HS-27A (cell line): ENCODE measurements at places on chromosomes 6 and 20.
A peak's percentile ranks its signal among the peaks of the same experiment; 100 is the strongest.

- DNase-seq, result no peak
These were observed 83.0 kb downstream of the SNX5 start for GRCh38 chr20:17885544-17885943.

DNA sequence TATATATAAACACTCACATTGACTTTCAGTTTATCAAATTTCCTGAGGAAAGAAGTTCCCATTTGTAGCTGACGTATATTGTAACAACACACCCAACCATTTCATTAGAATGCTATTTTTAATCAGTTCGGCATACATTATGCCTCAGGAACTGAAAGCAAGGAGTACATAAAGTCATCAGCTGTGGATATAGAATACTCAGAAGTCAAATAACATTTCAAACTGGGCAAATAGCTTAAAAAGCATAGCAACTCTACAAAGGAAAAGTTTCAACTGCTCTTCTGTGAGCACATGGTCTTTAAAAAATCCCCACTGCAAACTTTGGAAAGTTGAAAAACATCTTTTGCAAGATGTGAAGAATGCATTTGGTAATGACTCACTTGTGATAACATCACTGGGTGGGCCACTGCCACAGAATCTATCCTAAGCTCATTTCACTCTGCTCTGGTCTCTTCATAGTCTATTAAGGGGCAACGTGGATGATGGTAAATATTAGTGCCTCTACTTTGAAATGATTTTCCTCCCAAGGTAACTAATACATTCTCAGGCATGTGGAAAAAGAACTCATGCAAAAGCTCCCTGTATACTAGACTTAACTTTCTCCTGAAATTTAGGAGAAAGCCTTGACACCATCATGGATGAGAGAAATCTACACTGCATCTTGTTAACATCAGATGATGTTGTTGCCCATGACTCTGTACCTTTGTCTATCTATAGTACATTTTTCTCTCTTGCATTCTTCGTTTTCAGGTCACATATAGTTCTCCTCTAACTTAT, 49.2 kb downstream of the FYN start:
- peak; percentile 72 for DNase-seq

GRCh38 chr20:47204008-47204849, 152.3 kb downstream of the ZMYND8 start:
- no peak for DNase-seq

GRCh38 chr6:150684161-150684560, 84.5 kb downstream of the PLEKHG1 start:
- no peak for DNase-seq

DNA sequence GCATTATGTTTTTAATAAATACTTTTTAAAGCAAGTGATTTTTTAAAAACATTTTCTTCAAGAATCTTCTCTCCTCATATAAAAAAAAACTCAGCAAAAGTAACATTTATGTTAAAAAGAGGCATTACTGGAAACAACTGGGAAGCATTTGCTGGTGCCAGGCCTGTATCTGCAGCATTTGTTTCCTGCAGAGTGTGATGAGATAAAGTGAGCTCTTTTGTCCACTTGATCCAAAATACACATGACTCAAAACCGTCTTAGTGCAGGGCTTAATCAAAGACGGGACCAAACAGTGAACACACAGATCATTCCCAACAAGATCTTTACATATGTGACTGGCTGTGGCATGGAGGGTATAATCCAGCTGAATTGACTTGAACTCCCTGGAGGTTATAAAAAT, 28.3 kb upstream of the RIPPLY2 start:
- DNase-seq, result no peak

- DNase-seq, result no peak
These were observed 30.7 kb downstream of the SLC22A3 start for GRCh38 chr6:160378882-160379281.

DNA sequence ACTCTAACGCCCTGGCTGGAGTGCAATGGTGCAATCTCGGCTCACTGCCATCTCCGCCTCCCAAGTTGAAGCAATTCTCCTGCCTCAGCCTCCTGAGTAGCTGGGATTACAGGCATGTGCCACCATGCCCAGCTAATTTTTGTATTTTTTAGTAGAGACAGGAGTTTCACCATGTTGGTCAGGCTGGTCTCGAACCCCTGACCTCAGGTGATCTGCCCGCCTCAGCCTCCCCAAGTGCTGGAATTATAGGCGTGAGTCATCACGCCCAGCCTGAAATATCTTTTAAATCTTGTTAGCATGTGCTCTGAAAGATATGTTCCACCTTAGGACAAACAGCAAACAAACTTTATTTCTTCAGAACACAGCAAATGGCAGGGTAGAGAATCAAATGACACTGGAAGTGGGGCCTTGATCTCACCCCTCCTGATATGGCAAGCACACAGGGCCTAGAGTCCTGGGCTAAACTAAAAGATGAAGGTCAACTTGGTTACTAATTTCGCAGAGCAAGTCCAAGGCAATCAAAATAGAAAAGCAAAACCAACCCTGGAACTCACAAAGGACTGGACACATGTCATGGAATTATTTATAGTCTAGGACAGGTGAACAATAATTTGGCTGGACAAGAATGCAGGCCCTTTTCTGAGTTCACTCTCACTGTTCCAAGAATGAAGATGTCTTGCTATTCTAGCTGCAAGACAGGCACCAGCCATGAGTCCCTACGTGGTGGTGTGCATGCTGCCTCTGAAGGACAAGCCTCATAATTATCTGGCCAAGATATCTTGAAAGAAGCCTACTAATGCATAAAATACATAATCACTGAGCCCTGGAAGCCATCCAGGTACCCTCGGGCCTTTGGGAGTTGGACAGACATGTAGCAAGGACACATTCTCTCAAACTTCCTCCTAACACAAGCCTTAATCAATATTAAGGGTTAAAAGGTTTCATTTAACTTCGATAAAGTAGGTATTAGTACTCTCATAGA, 35.6 kb downstream of the B4GALT5 start:
- DNase-seq, result no peak

- DNase-seq, result no peak
These were observed 29.3 kb downstream of the FOXF2 start for GRCh38 chr6:1418471-1419191.

DNA sequence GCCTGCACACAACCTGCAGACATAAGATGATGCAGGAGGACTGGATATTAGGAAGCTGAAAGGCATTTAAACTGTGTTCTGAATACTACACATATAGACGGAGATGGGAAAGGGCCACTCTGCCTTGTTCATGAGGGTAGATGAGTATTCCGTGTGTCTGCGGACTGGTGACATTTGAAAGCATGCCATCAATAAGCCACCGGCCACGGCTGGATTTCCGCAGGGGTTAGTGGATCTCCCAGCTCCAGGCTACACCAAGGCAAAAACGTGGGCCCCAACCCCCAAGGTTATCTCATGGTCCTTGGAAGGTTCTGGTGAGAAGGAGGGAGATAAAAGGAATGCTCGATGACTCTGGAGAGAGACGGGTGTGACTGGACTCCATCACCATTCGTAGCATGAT, 78.6 kb upstream of the THBS2 start:
- no peak for DNase-seq

DNA sequence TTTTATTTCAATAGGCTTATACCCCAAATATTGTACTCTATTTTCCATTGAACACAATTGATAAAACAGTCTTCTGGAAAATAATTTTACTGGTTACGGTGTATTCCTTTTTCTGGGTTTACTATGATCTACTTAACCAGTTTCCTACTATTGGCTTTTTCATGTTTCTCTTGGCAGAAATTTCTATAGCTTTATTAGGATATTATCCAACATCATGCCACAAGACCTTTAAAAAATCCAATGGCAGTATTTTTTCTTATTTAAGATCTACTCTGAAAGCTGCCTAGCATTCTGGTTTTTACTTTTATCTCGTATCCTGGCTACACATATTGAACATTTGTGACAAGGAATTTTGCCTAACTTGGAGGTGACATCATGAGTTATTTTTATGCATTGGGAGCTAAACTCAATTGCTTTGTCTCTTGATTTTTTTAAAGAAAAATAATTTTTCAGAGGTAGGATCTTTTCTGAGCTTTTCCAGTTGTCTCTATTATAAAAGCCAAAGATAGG, 45.5 kb downstream of the SLC9A8 start:
- DNase-seq, result no peak

DNA sequence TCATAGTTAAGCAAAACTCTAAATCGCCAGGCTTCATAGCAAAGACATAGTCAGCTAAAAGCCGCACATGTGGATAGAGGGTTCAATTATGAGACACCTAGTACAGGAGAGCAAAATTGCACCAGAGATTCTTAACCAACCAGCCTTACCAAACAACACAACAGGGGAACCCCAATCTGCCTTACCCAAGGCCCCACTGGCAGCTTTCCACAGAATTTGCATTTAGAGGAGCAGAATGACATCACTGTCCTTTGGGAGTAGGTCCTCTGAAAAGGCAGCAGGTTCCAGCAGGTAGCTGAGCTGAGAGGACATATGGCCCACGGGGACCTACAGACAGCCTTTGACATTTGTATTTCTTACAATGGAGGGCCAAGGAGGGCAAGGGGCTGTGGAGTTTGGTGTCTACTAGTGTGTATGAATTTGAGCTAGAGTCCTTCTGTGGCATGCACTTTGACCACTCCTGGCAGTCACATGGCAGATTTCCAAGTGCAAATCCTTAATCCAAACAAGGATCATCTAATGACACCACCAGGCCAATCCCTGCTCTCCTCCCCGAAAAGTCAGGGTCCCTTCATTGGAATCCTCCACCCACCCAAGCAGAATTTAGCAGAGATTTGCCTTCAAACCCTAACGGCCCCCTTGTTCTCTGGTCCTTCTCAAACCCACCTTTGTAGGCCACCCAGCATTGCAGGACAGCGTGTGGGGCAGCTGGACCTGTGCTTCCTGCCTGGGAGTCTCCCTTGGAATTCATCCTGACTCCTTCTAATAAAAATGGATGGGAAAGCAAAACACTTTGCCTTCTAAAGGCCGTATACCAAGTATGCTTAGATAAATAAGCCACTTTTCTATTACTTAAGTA, 171.2 kb upstream of the SUPT3H start:
- DNase-seq, result no peak

DNA sequence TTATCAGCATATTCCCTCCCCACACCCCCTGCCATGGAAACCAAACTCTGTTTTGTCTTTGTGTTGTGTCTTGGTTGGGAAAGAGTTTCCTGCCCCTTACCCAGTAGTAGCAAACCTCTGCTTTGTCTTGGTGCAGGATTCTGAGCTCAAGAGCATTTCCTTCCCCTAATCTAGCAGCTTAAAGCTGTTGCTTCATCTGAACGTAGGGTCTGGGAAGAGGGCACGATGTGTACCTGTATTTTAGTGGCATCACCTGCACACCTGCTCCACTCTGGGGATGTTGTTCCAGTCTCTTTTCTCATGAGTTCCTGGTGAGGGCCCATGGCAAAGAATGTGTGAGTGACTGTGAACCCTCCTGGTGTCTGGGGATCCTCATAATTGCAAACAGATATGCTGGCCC, 164.7 kb downstream of the SCP2D1 start:
- no peak for DNase-seq

GRCh38 chr6:83597511-83597910, 85.2 kb downstream of the PRSS35 start:
- DNase-seq, result no peak

DNA sequence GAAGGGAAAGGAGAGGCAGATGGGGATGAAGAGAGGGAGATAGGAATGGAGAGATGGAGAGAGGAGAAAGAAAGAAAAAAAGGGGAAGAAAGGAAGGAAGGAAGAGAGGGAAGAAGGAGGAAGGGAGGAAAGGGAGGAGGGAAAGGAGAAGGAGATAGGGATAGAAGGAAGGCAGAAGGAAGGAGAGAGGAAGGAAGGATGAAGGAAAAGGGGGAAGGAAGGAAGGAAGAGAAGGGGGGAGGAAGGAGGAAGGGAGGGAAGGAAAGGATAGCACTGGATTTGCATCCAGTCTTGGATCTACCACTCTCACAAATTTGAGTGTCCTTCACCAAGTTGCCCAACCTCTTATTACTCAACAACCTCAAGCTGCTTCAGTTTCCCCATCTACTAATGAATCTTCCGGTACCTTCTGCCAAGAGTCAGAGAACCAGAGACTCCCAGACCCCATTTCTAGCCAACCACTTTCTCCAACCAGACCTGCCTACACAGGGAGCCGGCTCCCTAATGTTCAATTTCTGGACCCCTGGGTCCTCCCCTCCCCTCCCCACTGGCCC, 79.7 kb upstream of the FOXP4 start:
- DNase-seq, result no peak

DNA sequence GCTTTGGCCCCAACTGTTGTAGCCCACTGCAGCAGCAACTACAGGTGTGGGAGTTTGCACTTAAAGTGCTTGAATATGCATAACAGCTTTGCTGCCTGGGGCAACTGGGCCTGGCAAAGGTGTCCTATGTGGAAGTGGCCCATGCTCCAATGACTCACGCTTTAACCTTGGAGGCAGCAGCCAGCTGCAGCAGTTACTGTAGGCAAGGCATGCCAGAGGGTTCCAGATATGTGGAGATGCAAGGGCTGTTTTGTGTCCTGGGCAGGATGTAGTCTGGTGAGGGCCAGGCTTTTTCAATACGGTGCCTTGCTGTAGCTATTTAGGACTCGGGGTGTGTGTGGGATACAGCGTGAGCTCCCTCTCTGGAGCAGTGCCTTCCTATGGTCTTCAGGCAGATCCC, 150.3 kb downstream of the NKAIN2 start:
- no peak for DNase-seq

DNA sequence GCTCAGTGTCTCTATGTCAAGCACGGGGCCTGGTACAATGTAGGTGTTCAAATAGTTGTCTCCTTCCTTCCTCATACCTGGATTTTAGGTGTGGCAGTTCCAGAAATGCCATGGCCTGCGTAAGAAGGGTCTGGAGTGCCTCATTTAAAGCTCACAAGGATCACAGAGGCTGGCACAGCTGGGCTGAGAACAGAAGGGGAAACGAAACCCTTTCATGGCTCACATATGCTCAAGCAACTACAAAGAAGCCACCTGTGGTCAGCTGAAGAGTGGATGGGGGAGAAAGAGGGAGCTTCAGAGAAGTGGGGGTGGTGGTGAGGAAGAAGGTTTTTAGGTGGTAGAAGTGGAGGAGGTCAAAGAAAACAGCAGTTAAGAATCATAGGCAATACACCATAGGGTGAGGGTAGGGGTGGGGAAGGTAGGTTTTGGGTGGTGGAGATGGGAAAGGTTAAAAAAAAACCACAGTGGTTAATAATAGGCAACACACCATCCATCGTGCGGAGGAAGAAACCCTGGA, 17.0 kb upstream of the TOP1 start:
- no peak for DNase-seq

GRCh38 chr6:18268066-18268465, 3.7 kb upstream of the DEK start:
- DNase-seq, result no peak

- no peak for DNase-seq
These were observed 8.4 kb upstream of the PPP1R14C start for GRCh38 chr6:150134280-150134920.

DNA sequence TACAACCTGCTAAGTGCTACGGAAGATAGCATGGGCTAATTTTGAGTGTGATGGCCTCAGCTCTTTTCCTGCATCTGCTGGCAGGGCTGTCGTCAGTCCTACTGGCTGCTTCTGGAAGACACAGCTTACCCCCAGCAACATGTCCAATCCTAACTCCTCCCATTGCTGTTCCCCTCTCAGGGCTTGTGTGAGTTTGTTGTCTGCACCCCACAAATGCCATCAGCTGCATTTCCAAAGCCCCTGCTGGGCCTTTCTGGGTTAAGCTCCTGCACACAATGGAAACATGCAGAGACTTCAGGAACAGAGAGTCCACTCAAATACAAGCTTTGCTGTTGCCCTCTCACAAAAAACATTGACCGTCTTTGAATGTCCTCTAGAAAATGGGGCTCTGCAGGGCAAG, 84.7 kb downstream of the RNF182 start:
- DNase-seq, result no peak

GRCh38 chr6:108364470-108364869, 69.6 kb downstream of the AFG1L start:
- DNase-seq, result no peak

GRCh38 chr6:146339716-146340115, 203.9 kb upstream of the RAB32 start:
- DNase-seq, result no peak
